ENCODE measurements at places on chromosomes 1 and 21.

GRCh38 chr1:153578936-153579335 lies 13.3 kb upstream of the S100A2 start:
- no peak for DNase-seq

DNA sequence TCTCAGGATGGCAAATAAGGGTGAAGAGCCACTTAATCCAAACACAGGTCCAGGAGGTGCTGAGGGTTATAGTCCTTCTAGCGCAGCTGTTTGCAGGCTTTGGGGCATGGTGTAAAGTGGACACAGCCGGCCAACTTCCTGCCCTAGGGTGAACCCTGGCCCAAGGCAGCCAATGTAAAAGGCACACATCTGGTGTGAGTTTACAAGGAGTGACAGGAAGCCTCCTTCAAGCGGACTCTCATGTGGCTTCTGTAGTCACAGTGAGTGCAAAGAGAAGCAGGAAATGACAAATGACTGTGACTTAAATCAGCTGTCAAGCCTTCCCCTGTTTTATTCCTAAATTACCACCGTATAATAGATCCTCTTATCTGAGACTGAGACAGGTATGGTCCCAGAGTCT lies 213.0 kb downstream of the CRB1 start:
- DNase-seq: no peak

DNA sequence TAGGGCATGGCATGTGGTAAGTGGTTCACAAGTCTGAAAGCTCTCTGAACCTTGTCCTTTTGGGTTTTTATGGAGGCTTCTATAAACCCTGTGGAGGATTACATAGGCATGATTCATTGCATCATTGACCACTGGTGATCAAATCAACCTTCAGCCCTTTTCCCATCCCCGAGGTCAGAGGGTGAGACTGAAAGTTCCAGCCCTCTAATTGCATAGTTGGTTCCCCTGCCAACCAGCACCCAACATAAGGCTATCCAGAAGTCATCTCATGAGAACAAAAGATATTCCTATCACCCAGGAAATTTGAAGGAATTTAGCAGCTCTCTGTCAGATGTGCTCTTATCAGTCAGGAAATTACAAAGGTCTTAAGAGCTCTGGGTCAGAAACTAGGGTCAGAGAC lies 89.5 kb upstream of the ARTN start:
- DNase-seq: no peak

DNA sequence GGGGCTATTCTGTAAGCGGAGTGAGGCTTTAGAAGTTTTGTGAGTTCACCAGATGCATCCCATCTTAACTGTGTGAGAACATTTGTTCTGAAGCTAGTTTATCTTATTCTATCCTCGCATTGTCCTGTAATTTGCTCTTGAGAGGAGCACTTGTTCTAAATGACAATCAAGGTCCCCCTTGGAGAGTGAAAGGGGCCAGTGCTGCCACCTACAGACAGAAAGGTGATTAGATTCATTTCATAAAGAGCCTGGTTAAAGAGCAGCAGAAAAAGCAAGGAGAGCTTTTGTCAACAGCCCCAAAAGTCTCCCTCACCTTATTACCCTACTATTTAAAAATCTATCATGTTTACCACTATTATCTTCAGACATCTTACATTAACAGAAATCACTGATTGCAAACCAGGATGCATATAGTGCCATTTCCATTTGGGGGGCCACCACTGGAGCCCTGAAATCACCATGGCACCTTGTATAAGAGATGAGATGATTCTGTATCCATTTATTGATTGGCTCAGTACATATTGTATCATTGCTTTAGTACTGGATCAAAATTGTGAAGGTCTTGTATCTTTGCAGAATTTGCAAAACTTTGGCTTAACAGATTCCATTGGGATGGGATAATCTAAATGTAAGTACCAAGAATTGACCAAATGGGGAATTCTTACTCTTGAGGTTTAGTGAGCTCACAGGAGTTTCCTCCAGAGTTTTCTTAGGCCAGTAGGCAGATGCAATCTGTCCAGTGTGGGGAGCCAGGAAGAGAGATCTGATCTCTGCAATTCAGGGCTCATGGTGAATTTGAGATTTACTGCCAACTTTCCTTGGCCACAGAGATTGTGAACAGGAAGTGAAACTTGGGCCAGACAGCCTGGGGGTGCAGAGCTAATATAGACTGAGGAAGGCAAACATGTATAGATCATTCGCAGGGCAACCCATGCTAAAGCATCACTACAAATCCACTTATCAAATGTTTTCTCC lies 64.3 kb upstream of the TRABD2B start:
- DNase-seq: no peak

DNA sequence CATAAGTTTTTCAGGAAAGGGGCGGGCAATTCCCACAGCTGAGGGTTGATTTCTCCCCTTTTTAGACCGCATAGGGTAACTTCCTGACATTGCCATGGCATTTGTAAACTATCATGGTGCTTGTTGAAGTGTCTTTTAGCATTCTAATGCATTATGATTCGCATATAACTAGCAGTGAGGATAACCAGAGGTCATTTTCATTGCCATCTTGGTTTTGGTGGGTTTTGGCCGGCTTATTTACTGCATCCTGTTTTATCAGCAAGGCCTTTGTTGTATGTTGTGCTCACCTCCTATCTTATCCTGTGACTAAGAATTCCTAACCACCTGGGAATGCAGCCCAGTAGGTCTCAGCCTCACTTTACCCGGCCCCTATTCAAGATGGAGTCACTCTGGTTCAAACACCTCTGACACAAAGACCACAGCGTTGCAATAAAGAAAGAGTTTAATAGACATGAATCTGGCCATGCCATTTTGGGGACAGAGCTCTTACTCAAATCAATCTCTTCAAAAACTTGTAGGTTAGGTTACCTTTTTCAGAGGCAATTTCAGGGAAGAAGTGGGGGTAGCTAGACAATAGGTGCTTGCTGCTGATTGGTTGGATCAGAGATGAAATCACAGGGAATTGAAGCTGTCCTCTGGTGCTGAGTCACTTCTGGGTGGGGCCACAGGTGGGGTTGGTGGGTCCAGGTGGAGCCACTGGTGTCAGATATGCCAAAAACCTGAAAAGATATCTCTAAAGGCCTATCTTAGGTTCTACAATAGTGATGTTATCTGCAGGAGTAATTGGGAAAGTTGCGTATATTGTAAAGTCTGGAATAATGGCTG lies 23.3 kb downstream of the TBX19 start:
- no peak for DNase-seq

GRCh38 chr1:62726011-62726442 lies 37.8 kb upstream of the DOCK7 start:
- no peak for DNase-seq

DNA sequence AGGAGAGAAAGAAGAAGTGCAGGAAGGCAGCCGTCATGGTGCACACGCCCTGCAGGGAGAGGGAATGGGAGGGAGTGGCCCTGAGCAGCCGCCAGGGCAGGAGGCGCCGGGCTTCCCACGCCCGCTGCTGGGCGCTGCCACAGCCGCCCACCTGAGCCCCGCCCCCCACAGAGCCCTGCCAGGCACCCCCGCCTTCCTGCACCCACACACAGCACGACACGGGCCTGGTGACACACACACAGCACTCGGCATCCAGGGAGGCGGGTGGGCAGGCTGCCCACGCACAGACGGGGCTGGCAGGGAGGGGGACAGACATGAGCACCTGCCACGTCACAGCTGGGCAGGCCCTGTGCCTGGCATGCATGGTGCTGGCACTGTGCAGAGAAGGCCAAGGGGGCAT lies 27.5 kb downstream of the ADGRB2 start:
- no peak for DNase-seq

DNA sequence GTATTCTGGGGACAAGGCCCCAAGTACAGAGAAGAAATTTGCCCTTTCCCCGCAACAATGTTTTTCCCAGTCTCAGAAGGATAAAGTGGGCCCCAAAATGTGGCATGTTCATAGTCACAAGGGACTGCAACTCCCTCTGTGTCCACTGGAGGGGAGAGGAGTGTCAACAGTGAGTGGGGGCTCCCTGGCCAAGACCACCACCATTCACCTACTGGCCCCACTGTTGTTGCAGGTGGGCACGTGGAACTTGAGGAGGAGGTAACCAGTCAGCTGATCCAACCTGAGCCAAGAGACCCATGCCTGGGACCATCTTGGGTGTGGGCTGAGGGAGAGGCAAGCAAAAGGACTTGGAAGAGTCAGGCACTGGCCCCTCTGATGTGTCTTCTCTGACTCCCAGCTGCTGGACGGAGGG lies 777 bp downstream of the NUDT17 start:
- no peak for DNase-seq

DNA sequence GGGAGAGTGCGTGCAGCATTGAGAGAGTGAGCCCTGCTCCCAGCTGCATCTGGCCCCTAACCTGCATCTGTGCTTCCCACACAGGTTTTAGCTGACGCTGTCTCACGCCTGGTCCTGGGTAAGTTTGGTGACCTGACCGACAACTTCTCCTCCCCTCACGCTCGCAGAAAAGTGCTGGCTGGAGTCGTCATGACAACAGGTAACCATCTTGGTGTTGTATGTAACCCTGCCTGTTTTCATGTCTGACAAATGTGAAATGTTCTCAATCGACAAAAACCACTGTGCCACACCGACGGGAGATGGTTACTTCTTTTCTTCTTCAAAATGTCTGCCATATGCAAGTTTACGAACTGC lies 105.8 kb downstream of the ADARB1 start:
- no peak for DNase-seq

- DNase-seq: no peak
Measured at GRCh38 chr1:145891143-145891542, 5.5 kb upstream of the ANKRD35 start.

DNA sequence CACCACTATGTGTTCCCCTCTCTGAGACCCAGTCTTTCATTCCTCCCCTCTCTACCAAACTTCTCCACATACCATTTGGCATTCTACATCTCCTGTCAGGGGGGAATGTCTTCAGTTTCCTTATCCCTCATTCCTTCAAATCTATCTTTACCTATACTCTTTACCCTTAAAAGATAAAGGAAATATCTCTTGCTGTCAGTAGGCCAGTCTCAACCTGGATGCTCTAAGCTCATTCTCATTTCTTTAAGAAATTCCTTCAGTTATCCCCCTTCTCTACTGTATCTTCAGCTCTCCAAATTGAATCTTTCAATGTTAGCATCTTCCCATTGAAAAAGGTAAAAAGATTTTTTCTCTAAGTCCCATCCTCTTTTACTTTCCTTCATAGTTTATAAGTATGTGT lies 6.5 kb downstream of the RO60 start:
- no peak for DNase-seq

- DNase-seq: no peak
Measured at GRCh38 chr1:23478896-23479665, 4.9 kb downstream of the ASAP3 start.

GRCh38 chr1:16903054-16903453 lies 7.3 kb downstream of the RNU1-2 start:
- no peak for DNase-seq

DNA sequence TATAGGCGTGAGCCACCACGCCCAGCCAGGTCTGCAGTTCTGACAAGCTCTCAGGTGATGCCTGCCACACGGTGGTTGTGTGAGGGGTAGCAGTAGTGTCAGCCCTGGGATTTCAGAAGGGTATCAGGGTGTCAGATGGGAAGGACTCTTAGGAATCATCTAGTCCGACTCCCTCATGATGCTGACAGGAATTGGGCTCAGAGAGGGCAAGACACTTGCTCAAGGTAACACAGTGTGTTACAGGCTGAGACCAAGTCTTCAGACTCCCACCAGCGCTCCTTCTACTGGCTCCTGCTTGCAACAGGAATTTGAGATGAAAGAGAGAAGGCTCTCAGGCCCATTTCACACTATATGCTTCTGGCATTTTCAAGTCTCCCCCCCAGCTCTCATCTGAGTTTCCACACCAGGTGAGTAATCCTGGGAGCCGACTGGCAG lies 6.9 kb downstream of the HTR1D start:
- no peak for DNase-seq

DNA sequence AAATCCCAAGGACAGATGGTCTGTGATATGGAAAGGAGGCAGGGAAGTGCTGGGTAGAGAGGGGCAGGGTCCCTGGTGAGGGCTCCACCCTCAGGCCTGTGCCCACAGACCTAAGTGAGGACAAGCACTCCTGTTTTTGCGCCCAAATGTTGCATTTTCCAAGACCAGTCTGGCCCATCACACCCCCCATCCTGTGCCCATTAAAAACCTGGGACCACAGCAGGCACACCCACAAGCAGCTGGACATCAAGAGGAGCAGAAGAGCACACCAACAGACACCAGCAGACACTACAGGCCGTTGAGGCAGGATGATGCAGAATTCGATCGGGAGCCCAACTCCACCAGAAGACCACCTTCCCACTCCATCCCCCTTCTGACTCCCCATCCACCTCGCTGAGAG lies 72.8 kb downstream of the DMRTA2 start:
- no peak for DNase-seq

DNA sequence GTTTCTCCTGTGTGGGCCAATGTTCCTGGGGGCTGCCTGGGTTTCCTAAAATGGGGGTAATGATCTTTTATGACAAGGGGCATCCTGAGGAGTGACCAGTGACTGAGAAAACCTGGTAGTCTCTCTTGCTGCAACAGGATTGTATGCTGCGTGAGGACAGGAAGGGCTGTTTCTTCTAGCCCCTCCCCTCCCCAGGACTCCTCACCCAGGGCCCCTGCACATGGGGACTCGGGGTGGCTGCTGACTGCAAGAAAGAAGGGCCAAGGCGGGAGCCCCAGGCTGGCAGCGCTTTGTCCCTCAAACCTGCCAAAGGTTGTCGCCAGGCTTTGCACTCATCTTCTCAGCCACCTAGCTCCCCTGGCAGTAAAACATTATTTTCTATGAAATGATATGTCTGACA lies 442.4 kb downstream of the CAMTA1 start:
- DNase-seq: no peak

DNA sequence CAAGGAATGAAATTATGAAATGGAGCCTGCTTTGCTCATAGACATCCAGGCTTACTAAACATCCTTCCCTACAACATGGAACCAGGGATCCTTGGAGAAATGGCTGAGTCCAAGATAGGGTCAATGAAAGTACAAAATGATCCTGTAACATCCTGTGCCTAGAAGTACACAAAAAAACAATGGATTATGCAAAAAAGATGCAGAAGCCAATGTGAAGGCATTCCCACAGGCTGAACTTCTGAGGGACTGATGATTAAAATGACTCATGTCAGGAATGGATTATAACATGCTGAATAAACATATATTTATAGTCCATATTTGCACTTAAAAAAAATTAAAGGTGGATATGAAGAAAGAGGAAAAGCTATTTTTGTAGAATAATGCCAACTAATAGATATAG lies 10.4 kb upstream of the HOOK1 start:
- no peak for DNase-seq

- DNase-seq: no peak
Measured at GRCh38 chr21:45367402-45368351, 37.3 kb upstream of the COL18A1 start.

DNA sequence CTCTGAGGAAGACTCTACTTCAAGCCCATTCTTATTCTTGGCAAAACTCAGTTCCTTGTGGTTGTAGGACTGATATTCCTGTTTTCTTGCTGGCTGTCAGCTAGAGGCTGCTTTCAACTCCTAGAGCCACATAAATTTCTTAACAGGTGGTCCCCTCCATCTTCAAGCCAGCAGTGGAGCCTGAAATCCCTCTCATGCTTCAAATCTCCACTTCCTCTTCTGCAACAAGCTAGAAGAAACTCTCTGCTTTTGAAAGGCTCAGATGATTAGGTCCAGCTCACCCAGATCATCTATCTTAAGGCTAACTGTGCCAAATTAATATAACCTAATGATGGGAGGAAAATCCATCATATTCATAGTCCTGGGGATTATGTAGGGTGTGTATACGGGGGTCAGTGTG lies 43.2 kb upstream of the CD34 start:
- DNase-seq: no peak

- DNase-seq: no peak
Measured at GRCh38 chr1:69410457-69410850, 157.3 kb upstream of the LRRC7 start.

GRCh38 chr1:53590104-53590503 lies 130.9 kb downstream of the DMRTB1 start:
- DNase-seq: no peak
